ENCODE measurements at places on chromosomes 4 and X.

GRCh38 chrX:8870411-8870810 lies 69.2 kb upstream of the FAM9A start:
- DNase-seq, result no peak

- no peak for DNase-seq
Observed at GRCh38 chrX:135384161-135384836, 37.4 kb upstream of the SMIM10L2A start.

GRCh38 chr4:122960611-122961000 lies 38.2 kb upstream of the NUDT6 start:
- no peak for DNase-seq

- DNase-seq, result no peak
Observed at GRCh38 chr4:78432896-78433295, 118.7 kb upstream of the ANXA3 start.

DNA sequence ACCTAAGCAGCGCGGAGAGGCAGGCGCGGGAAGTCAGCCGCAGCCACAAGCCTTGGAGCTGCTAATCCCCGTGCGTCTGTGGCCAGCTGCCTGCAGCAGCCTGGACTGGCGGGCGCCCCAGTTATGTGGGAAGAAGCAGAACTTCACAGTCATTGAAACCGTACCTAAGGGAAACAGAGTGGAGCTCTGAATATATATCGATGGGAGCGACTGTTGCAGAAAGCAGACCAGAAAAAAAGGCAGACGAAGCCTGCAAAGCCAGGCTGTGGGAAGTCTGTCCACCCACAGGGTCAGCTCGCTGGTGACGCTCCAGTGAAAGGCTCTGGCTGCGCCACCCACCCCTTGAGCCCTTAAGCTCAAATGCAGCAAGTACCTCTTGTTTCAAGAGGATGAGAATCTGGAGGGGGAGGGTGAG lies 24.7 kb downstream of the KCNE5 start:
- peak; percentile 11 for DNase-seq

- no peak for DNase-seq
Observed at GRCh38 chrX:153783378-153784013, 2.7 kb downstream of the SRPK3 start.

- DNase-seq, result peak; percentile 93
Observed at GRCh38 chr4:102734591-102735385, 26.0 kb downstream of the MANBA start.

- no peak for DNase-seq
Observed at GRCh38 chr4:27685091-27685490, 824.5 kb downstream of the STIM2 start.

DNA sequence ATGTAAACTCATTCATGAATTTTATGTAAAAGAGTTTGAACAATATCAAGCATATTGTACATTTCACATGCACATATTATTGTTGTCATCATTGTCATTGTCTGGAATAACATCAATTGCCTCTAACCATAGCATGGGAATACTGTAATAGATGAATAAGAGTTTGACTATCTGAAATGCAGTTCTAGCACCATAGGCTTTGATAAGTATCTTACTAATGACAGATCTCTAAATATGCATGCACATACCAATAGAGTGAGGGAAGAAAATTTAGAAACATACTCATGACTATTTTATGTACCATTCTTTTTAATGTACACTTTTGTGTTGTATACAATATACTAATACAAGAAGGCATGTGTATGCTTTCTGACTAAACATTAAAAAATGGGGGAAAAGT lies 161.6 kb upstream of the SPRY1 start:
- no peak for DNase-seq

GRCh38 chr4:26484032-26484515 lies 6.2 kb downstream of the CCKAR start:
- DNase-seq, result no peak

- DNase-seq, result no peak
Observed at GRCh38 chrX:10875995-10876394, 235.1 kb upstream of the HCCS start.

DNA sequence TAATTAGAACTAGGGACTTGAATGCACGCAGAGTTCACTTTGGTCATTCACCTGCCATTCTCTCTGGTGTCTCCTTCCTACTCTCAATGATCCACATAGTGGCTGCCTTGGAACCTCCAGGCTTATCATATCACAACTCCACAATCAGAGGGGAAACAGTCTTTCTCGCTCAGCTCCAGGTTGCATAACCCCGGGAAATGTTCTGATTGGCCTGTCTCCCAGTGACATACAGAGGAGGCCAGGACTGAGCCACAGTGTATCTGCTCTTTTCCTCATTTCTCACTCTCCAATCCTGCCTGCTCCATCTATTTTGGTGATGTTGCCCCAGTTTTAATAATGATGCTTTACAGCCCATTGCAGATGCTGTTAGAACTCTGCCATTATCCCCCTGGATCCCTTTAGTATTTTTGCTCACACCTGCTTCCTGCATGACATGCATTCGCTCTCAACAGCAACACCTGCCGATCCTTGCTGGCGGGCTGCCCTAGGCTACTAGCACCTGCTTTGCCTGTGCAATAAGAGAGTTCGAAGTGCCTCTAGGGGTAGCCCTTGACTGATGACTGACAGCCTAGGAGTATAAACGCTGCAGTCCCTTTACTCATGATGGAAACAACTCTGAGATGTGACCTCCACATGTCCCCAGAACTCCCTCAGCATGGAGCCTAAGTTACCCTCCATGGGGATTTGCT lies 211.3 kb upstream of the RPS6KA3 start:
- no peak for DNase-seq
